ENCODE measurements at places on chromosomes 1 and 21.

GRCh38 chr1:117794073-117794472 lies 135.3 kb downstream of the GDAP2 start:
- DNase-seq, result no peak

GRCh38 chr1:112247961-112248360 lies 148.1 kb upstream of the CTTNBP2NL start:
- DNase-seq, result no peak

GRCh38 chr1:159864262-159864661 lies 1.8 kb upstream of the VSIG8 start:
- DNase-seq, result no peak

DNA sequence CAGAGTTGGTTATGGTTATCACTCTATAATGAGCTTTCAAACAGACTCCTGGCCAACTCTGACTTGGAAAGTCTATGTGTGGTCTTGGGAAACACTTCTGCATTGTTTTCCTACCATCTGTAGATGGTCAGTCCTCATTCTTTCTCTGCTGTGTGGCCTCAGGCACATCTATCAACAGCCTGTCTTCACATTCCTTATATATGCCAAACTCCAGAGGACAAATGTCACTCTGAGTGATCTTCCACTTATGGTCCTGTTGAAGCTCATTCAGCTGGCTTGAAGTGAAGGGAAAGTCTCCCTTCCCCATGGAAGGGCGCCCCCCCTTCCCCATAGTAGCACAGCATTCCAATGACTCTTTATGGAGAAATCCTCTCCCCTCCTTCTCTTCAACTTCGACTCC lies 58.7 kb downstream of the VANGL2 start:
- DNase-seq, result no peak

DNA sequence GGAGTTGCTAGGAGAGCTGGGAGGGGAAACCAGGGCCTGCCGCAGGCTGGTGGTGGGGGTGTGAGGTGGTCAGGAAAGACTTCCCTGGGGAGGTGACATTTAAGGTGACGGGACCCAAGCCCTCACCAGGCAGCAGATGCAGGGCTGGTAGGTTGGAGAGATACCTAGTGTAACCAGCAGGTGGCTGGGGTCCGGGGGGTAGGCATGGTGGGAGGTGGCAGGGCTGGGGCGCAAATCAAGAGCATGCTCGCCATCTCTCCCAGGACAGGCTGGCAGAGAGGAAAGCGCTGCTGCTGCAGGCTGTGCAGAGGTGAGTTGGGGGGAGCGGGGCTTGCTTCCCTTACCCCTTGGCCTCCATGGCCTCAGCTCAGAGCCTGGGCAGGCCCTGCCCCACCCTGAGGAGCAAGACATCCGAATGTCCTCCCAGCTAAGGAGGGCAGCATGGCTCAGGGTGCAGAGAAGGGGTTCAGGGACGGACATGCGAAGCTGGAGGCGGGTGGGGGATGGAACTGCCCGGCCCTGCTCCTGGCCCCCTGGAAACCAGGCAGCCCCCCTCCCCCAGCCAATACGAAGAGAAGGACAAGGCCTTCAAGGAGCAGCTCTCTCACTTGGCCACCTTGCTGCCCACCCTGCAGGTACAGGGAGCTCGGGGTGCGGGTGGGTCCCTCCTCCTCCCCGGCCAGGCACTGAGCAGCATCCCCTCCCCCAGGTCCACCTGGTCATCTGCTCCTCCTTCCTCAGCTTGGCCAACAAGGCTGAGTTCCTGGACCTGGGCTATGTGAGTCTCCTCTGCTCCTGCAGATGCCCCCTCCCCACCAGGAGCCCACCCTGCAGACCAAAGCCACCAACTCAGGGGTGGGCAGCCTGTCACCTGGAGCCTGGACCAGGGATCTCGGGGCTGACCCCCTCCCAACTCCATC lies 4.0 kb downstream of the RNF207 start:
- DNase-seq, result no peak

GRCh38 chr1:49306507-49307070 lies 529.9 kb upstream of the BEND5 start:
- DNase-seq, result no peak

GRCh38 chr1:70487910-70488665 lies 77.0 kb downstream of the CTH start:
- DNase-seq, result no peak

DNA sequence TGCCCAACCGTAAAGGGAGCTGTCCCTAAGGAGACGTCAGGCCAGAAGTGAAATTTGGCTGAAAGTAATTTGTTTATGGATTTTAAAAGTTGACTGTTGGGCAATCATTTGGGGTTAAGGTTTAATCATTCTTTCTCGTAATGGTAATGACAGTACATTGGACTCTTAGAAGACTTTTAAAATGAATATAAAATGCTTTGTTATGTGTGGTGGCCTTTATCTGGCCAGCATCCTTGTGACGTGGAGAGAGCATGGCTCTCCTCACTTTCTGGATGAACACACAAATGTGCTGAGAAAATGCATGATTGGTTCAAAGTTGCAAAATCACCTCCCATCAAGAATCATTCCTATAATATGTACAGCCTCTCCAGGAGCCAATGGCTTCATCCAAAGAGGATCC lies 160.2 kb downstream of the DHRS3 start:
- DNase-seq, result no peak

DNA sequence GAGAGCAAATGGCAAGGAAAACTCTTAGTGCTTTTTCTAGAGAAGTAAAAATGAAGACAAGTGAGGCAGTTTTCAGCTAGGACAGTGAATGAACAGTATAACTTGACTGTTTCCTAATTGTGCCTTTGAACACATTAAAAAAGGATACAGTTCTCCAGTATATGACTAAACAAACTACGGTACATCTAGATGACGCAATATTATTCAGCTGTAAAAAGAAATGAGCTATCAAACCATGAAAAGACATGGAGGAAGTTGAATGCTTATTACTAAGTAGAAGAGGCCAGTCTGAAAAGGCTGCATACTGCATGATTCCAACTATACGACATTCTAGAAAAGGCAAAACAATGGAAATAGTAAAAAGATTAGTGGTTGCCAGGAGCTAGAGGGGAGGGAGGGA lies 206.3 kb downstream of the SIPA1L2 start:
- no peak for DNase-seq

DNA sequence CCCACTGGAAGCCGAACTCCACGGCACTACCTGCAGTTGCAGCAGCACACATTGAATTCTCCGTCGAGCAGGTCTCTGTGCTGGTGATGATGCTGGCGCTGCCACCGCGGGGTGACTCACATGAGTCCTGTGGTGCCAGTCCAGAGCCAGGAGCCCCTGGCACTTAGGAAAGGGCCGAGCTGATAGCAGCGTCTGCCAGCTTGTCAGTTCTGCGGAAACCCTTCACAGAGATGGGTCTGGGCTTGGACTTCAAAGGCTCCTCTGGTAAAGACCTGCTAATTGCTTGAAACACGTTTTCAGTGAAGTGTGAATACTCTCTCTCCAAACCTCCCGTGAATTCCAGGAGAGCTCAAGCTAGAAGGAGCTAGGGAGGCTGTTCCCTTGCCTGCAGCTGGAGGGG lies 92.2 kb downstream of the GRIK3 start:
- no peak for DNase-seq

- no peak for DNase-seq
Measured at GRCh38 chr21:45306832-45307571, 19.3 kb upstream of the POFUT2 start.

- no peak for DNase-seq
Measured at GRCh38 chr1:92037400-92037799, 7.6 kb downstream of the EPHX4 start.

DNA sequence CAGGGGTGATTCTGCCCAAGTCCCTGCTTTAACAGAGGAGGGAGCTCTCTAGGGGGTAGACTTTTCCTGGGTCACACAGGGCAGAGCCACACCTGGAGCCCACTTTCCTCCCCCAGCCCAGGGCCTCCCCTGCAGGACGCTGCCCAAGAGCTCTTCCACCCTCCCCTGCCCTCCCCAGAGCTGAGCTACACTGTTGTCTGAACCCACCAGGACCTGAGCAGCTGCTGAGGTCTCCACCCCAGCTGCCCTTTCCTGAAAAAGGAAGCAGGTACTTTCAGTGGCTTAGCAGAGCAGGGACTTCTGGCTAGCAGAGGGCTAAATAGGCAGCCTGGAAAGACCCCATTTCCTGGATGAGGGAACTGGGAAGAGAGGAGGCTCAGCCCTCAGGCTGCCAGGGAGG lies 169.3 kb upstream of the ETV3 start:
- DNase-seq, result no peak

DNA sequence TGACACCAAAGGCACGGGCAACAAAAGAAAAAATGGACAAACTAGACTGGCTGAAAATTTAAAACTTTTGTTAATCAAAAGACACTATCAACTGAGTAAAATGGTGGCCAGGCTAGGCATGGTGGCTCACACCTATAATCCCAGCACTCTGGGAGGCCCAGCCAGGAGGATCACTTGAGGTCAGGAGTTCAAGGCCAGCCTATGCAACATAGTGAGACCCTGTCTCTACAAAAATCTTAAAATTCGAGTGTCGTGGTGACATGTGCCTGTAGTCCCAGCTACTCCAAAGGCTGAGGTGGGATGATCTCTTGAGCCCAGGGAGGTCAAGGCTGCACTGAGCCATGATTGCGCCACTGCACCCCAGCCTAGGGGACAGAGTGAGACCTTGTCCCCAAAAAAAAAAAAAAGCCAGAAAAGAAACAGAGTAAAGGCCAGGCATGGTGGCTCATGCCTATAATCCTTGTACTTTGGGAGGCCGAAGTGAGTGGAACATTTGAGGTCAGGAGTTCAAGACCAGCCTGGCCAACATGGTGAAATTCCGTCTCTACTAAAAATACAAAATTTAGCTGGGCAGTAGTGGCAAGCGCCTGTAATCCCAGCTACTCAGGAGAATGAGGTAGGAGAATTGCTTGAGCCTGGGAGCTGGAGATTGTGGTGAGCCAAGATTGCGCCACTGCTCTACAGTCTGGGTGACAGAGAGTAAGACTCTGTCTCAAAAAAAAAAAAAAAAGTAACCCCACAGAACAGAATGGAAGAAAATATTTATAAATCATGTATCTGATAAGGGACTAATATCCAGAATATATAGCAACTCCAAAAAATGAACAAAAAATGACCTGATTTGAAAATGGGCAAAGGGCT lies 8.0 kb downstream of the TUT4 start:
- no peak for DNase-seq

GRCh38 chr1:24961961-24962861 lies 32.1 kb upstream of the RUNX3 start:
- no peak for DNase-seq

GRCh38 chr1:24503059-24503751 lies 569 bp downstream of the RCAN3 start:
- no peak for DNase-seq

- no peak for DNase-seq
Measured at GRCh38 chr1:90573736-90574135, 143.4 kb downstream of the BARHL2 start.

DNA sequence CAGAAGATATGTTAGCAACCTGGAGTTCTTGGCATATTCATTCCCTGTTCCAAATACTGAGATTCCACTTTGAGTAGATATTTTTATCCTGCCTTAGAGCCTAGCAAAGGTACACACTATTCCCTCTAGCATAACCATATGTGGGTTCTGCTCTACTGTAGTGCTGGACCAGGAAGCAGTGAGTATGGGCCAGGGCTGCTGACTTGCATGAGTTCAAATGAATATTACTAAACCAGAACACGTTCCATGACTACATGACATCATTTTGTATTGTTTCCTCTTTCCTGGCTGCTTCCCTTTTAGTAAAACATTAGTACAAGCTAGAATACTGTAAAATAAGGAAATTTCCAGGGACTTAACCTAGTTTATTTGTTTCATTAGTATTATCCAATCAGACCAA lies 41.1 kb downstream of the TNFSF18 start:
- no peak for DNase-seq

GRCh38 chr1:160876311-160876710 lies 8.7 kb downstream of the ITLN1 start:
- no peak for DNase-seq

DNA sequence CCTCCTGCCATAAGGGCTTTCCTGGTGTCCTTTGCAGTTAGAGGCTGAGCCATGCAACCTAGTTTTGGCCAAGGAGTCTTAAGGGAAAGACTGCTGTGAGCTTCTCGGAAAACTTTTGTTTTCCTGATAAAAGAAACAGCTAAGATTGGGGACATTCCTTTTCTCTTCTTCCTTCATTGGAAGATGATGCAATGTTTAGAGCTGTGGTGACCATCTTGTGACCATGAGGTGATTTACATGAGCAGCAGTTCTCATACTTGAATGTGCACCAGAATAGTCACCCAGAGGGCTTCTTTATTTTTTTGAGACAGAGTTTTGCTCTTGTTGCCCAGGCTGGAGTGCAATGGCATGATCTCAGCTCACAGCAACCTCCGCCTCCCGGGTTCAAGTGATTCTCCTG lies 20.4 kb upstream of the SMAP2 start:
- DNase-seq, result no peak

DNA sequence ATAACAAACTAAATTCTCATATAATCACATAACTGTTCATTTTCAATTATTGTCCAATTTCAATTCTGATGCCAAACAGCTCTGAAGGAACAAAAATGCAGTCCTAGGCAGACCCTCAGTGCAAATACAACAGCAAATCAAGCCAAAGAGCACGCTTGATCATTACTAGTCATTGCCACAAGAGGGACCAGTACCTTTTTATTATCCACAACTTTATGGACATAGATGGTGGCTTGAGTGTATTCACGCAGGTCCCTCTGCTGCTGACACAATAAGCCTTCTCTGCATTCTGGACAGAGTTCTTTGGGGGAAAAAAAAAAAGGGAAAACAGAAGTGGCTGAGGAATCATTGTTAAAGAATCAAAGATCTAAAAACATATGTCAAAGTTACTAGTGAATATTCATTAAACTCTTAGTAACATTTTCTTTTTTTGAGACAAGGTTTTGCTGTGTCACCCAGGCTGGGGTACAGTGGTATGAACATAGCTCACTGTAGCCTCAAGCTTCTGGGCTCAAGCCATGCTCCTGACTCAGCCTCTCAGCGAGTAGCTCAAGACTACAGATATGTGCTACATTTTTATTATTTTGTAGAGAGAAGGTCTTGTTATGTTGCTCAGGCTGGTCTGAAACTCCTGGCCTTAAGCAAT lies 34.3 kb upstream of the RAP1GAP start:
- DNase-seq, result no peak

- DNase-seq, result no peak
Measured at GRCh38 chr1:14511796-14512585, 86.5 kb upstream of the KAZN start.

GRCh38 chr1:185960422-185961321 lies 226.5 kb downstream of the HMCN1 start:
- no peak for DNase-seq

DNA sequence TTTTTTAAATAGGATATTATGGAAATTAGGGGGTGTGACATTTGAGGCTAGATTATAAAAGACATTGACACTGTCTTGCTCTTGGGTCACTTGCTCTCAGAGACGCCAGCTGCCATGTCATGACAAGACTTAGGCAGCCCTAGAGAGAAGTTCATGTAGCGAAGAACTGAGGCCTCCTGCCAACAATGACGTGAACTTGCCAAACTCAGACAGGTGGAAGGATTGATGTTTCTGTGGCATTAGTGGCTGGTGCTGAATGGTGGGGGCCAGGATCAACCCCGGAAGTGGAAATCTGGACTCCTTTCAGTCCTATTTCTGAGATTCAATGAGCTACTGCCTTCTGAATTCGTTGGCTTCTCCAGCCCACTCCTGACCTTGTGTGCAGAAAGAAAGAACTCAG lies 14.7 kb downstream of the NCF2 start:
- DNase-seq, result no peak

- no peak for DNase-seq
Measured at GRCh38 chr1:8047112-8047511, 21.0 kb upstream of the ERRFI1 start.

All from activated naive CD4-positive, alpha-beta T cell (primary cell).